ENCODE measurements at places on chromosomes 12 and 14.
A peak's percentile ranks its signal among the peaks of the same experiment; 100 is the strongest.

- peak; percentile 56 for DNase-seq
Measured at GRCh38 chr12:62192180-62192902, 67.9 kb upstream of the USP15 start.

DNA sequence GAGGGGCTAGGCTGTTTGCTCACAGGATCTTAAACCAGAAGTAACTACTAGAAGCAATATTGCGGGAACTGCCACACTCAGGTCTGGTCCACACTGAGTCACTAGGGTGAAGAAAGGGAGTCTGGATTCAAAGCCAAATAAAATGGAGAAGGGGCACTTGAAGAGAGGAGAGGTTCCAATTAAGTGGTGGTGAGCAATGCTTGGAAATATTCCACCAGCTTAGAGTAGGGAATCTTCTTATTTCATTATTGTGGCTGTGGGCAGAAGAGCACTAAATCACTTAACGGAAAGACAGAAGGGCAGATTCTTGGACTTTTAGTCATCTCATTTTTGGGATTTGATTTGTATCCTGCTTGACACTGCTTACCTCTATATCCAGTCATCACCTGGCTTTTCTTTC is 48.6 kb upstream of the PPP1R12A start:
- no peak for DNase-seq

- no peak for DNase-seq
Measured at GRCh38 chr14:73889376-73889775, 2.7 kb downstream of the ZNF410 start.

- DNase-seq: peak; percentile 80
Measured at GRCh38 chr14:91246051-91246852, 1.7 kb upstream of the GPR68 start.

GRCh38 chr14:44029933-44030332 is 477.1 kb downstream of the FSCB start:
- DNase-seq: no peak

- peak; percentile 36 for DNase-seq
Measured at GRCh38 chr12:105083551-105084105, 630 bp downstream of the ALDH1L2 start.

All from activated CD4-positive, alpha-beta T cell treated with anti-CD3 and anti-CD28 coated beads for 48 hours (primary cell).